ENCODE measurements at places on chromosomes 16 and 17. TPM values are rescaled to one million over a fixed set of nuclear protein-coding genes. Genes with fewer than 3 reads are reported as not detected.

NXN gene
- 28.4 TPM for total RNA-seq

TNFRSF13B gene
- total RNA-seq: not detected

DNAI2 gene
- total RNA-seq: not detected

CEP295NL gene
- 6.5 TPM for total RNA-seq

NATD1 gene
- 12.0 TPM for total RNA-seq

PROCA1 gene
- total RNA-seq: 2.1 TPM

DNA sequence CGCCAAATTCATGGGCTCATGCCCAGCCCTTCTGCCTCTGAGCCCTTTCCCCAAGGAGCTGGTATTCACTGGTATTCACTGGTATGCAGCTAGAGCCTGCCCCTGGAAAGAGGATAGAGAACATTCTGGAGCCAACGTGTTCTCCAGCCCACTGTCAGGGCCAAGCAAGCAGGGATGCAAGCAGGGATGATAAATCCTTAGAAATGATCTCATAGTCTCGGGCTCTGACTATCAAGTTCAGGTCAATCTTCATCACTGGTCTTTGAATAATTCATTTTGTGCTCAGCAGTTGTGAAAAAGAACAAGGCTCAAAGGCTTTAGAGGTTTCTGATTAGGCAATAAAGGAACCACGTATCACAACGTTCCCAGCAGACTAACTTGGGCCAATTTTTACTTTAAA, 57.3 kb downstream of the CACNG5 start:
- no peak overlapping the region for H3K4me3 ChIP-seq
- no peaks in the 10 kb centered on the region for H3K27me3 ChIP-seq
- no peak for DNase-seq
- H3K4me1 ChIP-seq: no peaks in the 10 kb centered on the region
- no peak overlapping the region for H3K27ac ChIP-seq

GRCh38 chr16:31213877-31214707, at the start of gene TRIM72:
Gene TRIM72, plus strand, starts transcription at chr16:31214119. Its CDS starts 620 bp downstream, at chr16:31214739.
- H3K4me3 ChIP-seq: peak within 1 kb of the TSS; percentile 53
- peak within 1 kb of the TSS; percentile 57 for H3K27ac ChIP-seq
- H3K4me1 ChIP-seq: peaks cover 29% of the 10 kb centered on the region
- no peak for DNase-seq
- no peaks in the 10 kb centered on the region for H3K27me3 ChIP-seq
- H3K36me3 ChIP-seq: no peaks in the 10 kb centered on the region

DNA sequence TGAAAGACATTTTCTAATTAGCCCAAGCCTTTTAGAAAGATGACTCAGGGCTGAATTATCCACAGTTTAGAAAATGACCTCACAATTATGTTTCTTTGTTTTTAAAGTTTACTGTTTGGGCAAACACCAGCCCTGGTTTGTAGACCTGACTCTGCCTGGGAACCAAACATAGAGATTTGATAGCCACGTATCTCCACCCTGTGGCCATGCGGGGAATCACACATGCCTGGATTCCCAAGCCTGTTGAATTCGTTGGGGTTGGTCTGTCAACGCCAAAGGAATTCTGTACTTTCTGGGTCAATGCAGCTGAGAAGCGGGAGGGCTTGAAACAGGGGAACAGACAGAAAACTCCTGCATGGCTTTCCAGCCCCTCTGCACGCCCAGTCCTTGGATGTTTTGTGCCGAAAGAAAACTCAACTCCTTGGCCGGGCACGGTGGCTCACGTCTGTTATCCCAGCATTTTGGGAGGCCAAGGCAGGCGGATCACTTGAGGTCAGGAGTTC, 26.9 kb downstream of the CD300A start:
- no peak overlapping the region for H3K27ac ChIP-seq
- H3K27me3 ChIP-seq: no peaks in the 10 kb centered on the region
- DNase-seq: peak; percentile 42
- no peaks in the 10 kb centered on the region for H3K4me1 ChIP-seq
- H3K36me3 ChIP-seq: no peaks in the 10 kb centered on the region
- no peak overlapping the region for H3K4me3 ChIP-seq

- H3K4me1 ChIP-seq: peaks cover 17% of the 10 kb centered on the region
- no peaks in the 10 kb centered on the region for H3K27me3 ChIP-seq
- no peak for DNase-seq
- no peaks in the 10 kb centered on the region for H3K36me3 ChIP-seq
Measured at GRCh38 chr16:87235810-87236515, 81.2 kb downstream of the C16orf95 start.

- H3K4me3 ChIP-seq: no peak overlapping the region
- no peaks in the 10 kb centered on the region for H3K36me3 ChIP-seq
- no peaks in the 10 kb centered on the region for H3K4me1 ChIP-seq
- peaks cover 64% of the 10 kb centered on the region for H3K27me3 ChIP-seq
Measured at GRCh38 chr16:1257561-1258224, 1.8 kb downstream of the TPSD1 start.

DNA sequence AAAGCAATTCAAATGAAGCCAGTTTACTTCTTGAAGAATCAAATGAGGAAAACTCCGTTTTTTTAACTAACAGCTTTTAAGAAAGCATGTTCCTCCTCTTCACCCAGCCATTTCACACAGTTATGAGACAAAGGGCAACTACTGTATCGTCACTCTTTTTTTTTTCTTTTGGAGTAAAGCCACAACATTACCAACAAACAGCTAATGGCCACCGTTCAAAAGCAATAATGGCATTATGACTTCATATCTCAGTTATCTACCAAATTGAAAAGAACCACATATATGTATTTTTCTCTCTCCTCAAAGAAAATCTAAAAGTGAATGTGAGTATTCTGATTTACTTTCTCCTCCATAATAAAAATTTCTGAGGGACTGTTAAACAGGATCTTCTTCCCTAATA, 14.5 kb downstream of the GRB2 start:
- peak overlapping the region; percentile 56 for H3K27ac ChIP-seq
- no peak overlapping the region for H3K4me3 ChIP-seq
- no peaks in the 10 kb centered on the region for H3K36me3 ChIP-seq
- no peaks in the 10 kb centered on the region for H3K27me3 ChIP-seq
- H3K4me1 ChIP-seq: peaks cover 38% of the 10 kb centered on the region
- DNase-seq: no peak

DNA sequence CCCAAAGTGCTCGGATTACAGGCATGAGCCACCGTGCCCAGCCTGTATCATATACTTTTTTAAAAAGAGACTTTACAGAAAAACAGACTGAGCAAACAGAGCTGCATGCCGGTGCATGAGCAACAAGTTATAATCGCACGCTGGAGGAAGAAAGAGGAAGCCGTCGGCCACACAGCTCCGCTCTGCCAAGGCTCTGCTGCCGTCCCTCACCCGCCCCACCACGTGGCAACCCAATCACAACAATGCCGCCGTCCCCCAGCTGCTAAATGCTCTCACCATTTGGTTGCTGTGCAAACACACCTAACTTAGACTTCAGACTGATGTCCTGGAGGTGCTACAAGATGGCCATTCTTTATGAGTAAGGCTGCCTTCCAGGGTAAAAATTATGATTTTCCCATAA, 83.5 kb downstream of the ADCY9 start:
- no peaks in the 10 kb centered on the region for H3K27me3 ChIP-seq
- no peak for DNase-seq
- no peaks in the 10 kb centered on the region for H3K36me3 ChIP-seq
- no peaks in the 10 kb centered on the region for H3K4me1 ChIP-seq
- no peak overlapping the region for H3K4me3 ChIP-seq

GRCh38 chr17:68036304-68037147, 991 bp downstream of the KPNA2 start:
- peak overlapping the region; percentile 86 for H3K4me3 ChIP-seq
- DNase-seq: no peak
- H3K4me1 ChIP-seq: peaks cover 22% of the 10 kb centered on the region
- H3K27ac ChIP-seq: peak overlapping the region; percentile 74

DNA sequence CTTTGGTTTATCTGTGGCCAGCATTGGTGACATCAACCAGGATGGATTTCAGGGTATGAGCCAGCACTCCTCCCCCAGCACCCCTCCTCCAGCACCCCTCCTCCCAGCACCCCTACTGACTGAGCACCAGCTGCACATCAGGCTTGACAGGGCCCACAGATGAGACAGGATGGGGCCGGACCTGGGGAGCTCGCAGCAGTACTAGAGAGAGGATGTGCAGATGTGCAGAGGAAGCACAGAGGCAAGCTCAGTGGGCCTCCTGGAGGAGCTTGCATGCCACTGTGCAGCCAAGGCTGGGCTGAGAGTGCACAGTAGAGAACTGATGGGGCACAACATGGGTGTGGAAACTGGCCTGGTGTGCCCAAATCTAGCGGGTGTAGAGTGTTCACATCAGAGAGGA, 16.2 kb downstream of the ITGA3 start:
- H3K27ac ChIP-seq: no peak overlapping the region
- no peaks in the 10 kb centered on the region for H3K4me1 ChIP-seq
- no peak overlapping the region for H3K4me3 ChIP-seq
- no peaks in the 10 kb centered on the region for H3K27me3 ChIP-seq

DNA sequence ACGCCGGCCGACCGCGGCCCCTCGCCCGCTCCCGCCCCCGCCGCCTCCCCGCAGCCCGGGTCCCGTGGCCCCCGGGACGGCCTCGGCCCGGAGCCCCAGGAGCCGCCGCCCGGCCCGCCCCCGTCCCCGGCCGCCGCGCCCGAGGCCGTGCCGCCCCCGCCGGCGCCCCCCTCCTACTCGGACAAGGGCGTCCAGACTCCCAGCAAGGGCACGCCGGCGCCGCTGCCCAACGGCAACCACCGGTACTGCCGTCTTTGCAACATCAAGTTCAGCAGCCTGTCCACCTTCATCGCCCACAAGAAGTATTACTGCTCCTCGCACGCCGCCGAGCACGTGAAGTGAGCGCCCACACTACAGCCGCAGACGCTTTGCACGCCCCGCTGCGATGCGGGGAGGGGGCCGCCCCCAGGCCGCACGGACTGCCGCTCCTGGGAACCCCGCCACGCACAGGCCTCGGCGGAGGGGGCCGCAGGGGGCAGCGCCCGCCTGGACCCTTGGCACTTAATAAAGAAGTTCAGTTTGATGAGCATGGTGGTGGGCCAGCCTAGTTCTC, 35.5 kb upstream of the ZC3H18 start:
- DNase-seq: no peak
- H3K36me3 ChIP-seq: no peaks in the 10 kb centered on the region
- H3K4me1 ChIP-seq: no peaks in the 10 kb centered on the region
- no peak overlapping the region for H3K27ac ChIP-seq
- H3K27me3 ChIP-seq: peaks cover 11% of the 10 kb centered on the region

DNA sequence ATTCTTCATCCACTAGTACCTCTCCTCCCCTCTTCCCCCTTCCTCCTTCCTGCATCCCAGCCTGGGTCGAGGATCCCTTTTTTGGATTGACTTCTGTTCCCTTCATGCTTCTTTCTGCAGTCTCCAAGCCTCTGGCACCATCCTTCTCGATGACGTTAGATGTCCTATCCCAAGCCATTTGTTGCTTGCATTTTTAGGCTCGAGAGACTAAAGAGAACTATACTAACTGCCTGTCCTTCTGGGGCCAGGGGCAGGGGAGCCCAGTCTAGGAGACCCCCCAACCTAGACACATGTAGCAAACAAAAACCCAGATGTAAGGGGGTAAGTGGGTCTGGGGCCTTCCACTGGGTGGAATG, 23.9 kb downstream of the UNK start:
- no peaks in the 10 kb centered on the region for H3K36me3 ChIP-seq
- peaks cover 43% of the 10 kb centered on the region for H3K4me1 ChIP-seq
- H3K27me3 ChIP-seq: no peaks in the 10 kb centered on the region
- no peak for DNase-seq

DNA sequence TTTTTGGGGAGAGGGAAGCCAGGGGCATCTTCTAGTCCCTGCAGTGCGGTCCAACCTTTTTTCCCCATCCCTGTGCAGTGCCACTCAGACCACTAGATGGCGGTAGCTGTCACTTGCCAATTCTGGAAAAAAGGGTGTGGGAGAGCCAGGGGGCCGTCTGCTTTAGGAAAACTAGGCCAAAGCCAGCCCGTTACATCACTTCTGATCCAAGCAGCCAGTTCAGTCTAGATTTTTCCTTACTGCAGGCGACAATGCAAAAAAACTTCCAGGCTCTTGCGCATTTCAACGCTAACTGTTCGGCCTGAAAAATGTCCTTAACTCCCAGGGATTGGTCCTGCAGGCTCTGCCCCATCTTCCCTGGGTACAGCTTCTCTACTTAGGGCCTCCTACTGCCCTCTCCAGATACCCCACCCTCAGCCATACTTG, 69.2 kb upstream of the CES5A start:
- H3K4me1 ChIP-seq: no peaks in the 10 kb centered on the region
- H3K27me3 ChIP-seq: no peaks in the 10 kb centered on the region
- DNase-seq: peak; percentile 85
- H3K36me3 ChIP-seq: no peaks in the 10 kb centered on the region
- no peak overlapping the region for H3K27ac ChIP-seq

Data from tibial nerve (tissue), 4 donors.